Stimulated activated CD4-positive, alpha-beta T cell treated with anti-CD3 and anti-CD28 coated beads, Interleukin-4, amount 100 ng/mL, for 4 hours (primary cell): ENCODE measurements at places on chromosomes 5 and 9.

DNA sequence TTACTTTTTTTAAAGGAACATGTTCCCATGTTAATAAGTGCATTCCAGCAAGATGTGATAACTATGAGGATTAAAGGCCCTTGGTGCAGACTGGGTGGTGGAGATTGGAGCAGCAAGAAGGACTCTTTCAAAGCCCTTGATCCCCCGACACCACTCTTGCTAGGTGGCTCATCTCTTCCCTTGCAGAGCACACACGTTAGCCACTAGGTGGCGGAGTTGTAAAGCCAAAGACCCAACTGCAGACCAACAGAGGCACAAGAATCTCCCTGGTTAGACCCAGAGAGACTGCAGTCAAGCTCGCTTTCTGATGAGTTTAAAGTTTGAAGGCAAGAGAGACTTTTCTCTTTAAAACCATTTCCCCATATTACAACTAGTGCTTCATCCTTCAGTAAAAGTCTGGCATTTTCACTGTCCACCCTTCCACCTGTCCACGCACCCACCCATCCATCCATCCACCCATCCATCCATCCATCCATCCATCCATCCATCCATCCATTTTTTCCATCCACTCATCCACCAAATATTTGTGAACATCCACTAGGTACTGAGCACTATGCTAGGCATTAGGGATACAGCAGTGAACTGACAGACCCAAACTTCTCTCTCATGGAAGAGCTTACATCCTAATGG, 226.9 kb downstream of the MSX2 start:
- DNase-seq = peak; percentile 36

DNA sequence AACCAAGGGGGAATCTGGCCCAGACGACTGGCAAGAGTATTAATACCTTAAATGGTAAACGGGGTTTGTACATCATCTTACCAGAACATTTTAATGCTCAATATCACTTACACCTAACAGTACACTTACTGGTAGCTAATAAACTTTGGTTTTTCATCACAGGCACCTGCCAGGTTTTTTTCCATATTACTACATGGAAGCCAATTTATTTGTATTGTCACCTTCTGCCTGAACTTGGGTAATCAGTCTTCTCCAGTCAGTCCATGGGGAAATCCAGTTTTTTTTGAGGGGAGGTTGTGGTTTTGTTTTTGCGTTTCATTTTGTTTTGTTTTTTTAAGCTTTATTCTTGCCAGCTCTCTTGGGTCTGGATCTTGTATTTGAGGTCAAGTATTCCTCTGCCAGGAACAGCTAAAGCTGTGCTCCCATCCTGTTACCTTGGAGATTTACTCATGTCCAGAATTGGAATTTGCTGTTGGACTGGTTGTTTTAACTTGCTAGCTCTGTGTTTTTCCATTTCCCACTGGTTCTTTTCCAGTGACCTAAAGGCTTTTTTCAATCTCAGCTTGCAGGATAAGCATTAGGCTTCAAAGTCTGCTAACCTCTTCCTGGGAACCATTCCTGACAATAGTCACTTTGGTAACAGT, 11.1 kb upstream of the NADK2 start:
- DNase-seq = no peak

DNA sequence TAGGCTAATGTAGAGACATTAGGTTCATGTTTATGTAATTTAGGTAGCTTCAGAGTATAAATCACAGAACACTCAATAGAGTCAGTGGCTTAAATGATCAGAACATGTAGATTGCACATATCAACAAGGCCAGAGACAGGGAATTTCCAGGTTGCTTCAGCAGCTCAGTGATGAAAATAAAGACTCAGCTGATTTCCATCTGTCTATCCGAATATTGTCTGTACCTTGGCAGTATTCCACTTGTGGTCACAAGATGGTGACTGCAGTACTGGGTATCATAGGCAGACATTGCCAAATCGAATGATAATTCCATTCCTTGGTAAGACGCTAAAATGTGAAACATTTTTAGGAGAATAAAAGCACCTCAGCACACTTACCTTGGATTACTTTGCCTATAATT, 702.2 kb downstream of the MAT2B start:
- DNase-seq = no peak

- DNase-seq = no peak
Observed at GRCh38 chr5:114948363-114948762, 221.3 kb downstream of the TRIM36 start.

- DNase-seq = no peak
Observed at GRCh38 chr5:95152131-95152530, 132.8 kb downstream of the MCTP1 start.

DNA sequence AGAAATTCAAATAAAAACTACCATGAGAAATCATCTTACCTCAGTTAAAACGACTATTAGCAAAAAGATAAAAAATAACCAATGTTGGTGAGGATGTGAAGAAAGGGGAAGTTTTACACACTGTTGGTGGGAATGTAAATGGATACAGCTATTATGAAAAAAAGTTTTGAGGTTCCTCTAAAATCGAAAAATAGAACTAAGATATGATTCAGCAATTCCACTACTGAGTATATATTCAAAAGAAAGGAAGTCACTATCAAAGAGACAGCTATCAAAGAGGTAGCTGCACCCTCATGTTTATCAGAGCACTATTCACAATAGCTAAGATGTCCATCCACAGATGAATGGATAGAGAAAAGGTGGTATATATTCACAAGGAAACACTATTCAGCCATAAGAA, 1888.4 kb downstream of the MAT2B start:
- DNase-seq = no peak

DNA sequence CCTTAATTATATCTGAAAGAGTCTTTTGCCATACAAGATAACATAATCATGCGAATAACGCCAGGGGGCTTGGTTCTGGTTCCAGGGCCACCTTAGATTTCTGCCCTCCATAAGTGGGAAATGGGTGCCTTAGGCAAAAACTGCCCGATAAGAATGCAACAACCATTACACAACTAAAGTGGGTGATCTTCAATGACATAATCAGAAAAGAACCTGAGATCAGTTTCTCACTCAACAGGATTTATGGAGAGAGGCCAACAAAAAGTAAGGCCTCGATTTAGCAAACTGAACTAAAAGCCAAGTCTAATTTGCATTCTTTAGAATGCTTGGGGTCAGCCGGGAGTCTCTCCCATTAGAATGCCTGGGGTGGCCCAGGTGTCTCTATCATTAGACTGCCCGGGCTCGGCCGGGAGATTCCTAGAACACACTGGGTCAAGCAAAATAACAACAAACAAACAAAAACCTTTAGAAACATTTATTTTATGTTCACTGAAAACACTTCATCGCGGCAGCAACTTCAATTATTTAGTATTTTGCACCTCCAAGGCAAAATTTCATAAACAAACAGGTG, 194.8 kb downstream of the AUH start:
- DNase-seq = no peak

- no peak for DNase-seq
Observed at GRCh38 chr9:126682928-126683697, 69.4 kb downstream of the LMX1B start.

- DNase-seq = no peak
Observed at GRCh38 chr9:127537014-127537413, 75.1 kb upstream of the STXBP1 start.

GRCh38 chr9:11064909-11065308, 452.1 kb upstream of the PTPRD start:
- DNase-seq = no peak
